ENCODE measurements at places on chromosomes 11 and 22. TPM values are rescaled to one million over a fixed set of nuclear protein-coding genes. Genes with fewer than 3 reads are reported as not detected.

GRCh38 chr11:122199661-122200060 is 83.6 kb upstream of the BLID start:
- ATAC-seq = no peak

- peak; percentile 28 for ATAC-seq
These were observed 112.9 kb downstream of the SPON1 start for GRCh38 chr11:14075118-14076078.

- peak; percentile 83 for ATAC-seq
These were observed at the start of gene P4HA3 for GRCh38 chr11:74311352-74311926. Gene P4HA3, minus strand, starts transcription at chr11:74311640. Its CDS starts 29 bp downstream, at chr11:74311611.

LBHD1 gene
- total RNA-seq = 3.2 TPM

TMA7B gene
- total RNA-seq = 0.14 TPM

PICK1 gene
- 36.2 TPM for total RNA-seq

MTA2 gene
- 125 TPM for total RNA-seq
